Skin of body (tissue), 3 donors: ENCODE measurements at places on chromosomes 13 and 19.

DNA sequence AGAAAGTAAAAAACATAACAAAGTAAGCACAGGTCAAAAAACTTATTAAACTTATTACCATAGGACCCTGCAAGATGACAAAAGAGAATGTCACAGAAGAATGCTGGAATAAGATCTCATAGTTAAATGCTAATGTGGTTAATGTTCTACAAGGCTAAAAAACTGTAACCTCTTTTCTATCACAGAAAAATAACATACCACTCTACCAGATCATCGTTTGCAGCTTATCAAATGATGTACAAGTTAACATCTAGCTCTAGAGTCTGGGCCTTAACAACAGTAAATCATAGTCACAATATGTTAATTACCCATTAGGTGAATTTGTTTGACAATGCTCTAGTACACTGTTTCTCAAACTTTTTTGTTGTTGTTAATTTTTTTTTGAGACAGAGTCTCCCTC is 53.0 kb downstream of the NUFIP1 start:
- no peak for DNase-seq

- no peak for DNase-seq
These were observed 73.0 kb downstream of the ANKRD10 start for GRCh38 chr13:110841846-110842245.

- DNase-seq, result no peak
These were observed 35.7 kb upstream of the FAM216B start for GRCh38 chr13:42745655-42746054.

GRCh38 chr19:18440936-18441803 is 3.2 kb upstream of the ISYNA1 start:
- no peak for DNase-seq

DNA sequence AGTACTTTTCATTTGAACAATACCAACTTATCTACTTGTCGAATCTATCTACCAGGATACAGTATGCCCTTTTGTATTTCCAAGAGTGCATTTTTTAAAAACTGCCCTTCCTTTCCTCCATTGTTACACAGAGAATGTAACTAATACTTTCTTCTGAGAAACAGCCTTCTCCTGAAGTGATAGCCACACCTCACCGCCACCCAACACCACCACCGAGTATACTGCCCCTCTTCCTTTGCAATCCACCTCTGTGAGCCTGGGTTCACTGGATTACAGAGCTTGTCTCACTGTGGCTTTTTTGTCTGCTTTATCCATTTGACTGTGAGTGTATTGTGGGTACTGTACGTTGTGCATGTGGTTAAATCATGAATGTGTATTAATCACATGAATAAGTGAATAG is 305.4 kb downstream of the KLF12 start:
- no peak for DNase-seq
